ENCODE measurements at places on chromosomes 7 and 10. TPM values are rescaled to one million over a fixed set of nuclear protein-coding genes. Genes with fewer than 3 reads are reported as not detected.

- DNase-seq: no peak
These were observed 192.3 kb downstream of the DNAJC1 start for GRCh38 chr10:21811245-21811585.

Gene IFIT2
- 10.3 TPM for polyA plus RNA-seq

Gene AGAP6
- polyA plus RNA-seq: 0.63 TPM

DNA sequence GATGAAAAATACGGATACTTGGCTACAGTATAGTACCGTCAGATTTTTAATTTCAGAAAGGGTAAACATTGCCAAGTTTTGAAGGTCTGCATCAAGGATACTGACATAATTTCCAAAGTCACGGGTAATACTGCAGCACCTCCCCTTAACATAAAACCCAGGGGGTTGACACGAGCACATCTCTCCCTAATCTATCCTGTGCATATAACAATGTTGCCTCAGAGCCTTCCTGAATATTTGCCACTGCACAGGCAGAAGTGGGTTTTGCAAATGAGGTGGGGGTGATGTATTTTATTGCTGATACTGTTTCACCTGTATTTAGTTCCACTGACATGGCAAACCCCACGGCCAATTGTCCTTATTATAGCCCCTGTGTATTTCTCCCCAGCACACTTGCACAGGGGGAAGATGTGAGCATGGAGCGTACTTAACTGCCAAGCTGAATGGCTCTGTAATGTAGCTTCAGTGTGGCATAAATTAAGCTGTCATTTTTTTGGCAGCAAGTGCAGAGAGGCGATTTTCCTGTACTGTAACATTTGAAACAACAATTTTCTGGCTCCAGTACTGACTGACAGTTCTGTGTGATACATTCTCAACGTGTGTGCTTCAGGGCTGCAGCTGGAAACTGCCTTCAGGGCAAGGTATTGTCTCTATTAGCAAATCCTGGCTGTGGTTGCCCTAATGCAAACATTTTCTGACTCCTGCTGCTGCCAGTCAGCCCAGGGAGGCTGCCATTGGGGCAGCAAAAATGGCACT, 299.6 kb upstream of the SP4 start:
- DNase-seq: no peak

Gene SEPTIN14
- polyA plus RNA-seq: not detected

DNA sequence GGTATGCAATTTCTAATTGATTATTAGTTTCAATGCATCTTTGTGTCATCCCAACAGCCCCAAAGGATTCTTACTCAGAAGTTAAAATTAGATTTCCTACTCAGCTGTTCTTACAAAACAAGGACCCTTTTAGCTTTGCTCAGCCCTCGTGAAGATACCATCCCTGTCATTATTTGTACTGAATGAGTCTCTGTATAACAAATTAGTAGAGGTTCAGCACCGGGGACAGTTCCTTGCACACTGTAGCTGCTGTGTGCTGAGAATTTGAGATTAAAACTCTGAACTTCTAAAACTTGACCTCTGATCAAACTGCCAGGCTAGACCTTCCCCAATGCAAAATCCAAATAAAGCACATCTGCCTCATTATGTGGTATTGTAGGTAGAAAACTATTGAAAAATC, 299.1 kb downstream of the LHFPL3 start:
- no peak for DNase-seq

Measured in immature natural killer cell (primary cell).